AG04449 (cell line): ENCODE measurements at places on chromosomes 4 and X.

DNA sequence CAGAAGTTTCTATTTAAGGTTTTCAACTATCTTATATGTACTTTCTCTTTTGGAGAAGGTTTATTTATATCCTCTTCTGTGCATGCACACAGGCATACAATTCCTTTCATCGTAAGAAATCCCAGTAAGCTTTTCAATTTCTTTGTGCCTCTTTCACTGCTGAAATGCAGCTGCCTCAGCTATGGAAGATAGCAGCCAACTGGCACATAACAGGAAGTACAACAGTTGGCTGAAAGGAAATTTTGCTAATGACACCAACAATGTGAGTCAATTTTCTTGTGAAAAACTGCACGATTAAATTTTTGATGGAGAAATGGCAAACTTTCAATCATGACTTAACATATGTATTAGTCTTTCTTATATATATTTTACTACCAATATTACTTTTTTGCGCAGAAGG, 74.5 kb upstream of the PAQR3 start:
- no peak for DNase-seq

GRCh38 chr4:1024882-1025545, 13.6 kb downstream of the FGFRL1 start:
- DNase-seq = no peak

DNA sequence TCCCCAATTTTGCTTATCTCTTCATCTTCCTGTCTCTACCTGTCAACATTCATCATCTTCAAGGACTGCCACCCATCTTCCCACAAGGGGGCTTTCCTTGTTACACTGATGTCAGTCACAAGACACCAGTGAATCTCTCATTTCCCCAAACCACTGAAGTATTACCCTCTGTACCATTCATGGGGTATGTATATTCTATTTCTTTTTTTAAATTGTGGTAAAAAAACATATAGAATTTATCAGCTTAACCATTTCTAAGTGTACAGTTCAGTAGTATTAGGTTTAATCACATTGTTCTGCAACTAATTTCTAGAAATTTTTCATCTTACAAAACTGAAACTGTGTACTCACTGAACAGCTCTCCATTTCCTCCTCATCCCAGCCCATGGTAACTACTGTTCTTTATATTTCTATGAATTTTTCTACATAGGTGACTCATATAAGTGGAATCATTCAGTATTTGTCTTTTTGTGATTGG, 98.6 kb downstream of the LARP7 start:
- DNase-seq = no peak

GRCh38 chr4:38177035-38177546, 216.9 kb downstream of the PTTG2 start:
- DNase-seq = no peak

DNA sequence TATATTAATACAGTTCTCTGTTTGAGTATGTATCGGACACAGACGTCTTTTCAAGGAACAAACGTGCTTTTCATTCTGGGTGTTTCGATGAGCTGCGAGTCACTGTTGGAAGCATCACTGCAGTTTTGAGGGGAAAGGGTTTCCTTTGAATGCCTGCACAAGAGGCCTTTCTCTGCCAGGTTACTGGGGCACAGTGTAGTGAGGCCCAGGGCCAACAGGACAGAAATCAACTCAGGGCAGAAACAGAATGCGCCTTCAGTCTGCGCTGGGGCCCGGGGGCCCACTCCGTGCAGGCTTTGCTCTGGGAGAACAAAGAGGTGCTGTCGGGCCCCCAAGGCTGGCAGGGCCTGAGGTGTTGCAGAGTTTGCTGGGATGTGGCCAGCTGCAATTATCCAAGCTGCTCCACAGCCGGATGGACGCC, 2.3 kb upstream of the PPP2R3B start:
- no peak for DNase-seq

DNA sequence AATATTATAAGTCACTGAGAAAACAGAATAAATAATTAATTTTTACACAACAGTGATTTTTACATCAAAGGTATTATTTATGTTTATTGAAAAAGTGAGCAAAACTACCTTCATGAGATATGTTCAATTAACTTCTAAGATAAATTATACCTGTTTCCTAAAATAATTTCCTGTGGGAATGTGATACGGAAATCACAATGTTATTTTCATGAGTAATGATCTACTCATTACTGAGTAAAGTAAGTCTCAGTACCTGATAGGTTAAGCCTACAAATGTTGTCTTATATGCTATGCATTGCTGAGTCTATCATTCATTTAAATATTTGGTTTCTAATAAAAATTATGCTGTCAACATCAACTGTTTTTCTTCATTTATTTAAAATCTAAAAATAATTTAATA, 324.0 kb downstream of the STPG2 start:
- DNase-seq = no peak

- DNase-seq = no peak
Observed at GRCh38 chr4:99408346-99408745, 26.8 kb downstream of the ADH7 start.

DNA sequence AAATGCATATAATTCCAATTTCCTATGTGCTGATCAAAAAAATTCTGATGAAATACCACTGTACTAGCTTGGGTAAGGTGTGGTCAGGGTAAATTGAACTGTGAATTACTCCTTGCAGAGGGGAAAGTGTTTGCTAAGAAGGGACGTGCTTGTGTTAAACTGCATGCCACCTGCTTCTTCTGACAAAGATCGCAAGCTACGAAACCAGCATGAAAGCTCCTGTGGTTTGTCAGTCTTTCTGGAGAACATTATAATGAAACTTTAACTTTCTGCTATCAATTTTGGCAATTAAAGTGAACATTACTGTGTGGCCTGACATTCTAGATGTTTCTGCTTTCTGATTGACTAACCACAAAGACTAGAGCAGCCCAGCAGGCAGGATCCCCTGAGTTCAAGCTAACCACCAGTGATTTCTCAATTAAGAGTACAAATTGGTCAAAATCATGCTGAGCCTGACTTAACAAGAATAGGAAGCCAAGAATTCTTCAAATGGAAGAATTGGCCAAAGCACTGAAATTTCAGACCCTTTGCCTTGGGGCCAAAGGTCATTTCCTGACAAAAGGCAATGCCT, 239.0 kb downstream of the SLITRK2 start:
- no peak for DNase-seq

DNA sequence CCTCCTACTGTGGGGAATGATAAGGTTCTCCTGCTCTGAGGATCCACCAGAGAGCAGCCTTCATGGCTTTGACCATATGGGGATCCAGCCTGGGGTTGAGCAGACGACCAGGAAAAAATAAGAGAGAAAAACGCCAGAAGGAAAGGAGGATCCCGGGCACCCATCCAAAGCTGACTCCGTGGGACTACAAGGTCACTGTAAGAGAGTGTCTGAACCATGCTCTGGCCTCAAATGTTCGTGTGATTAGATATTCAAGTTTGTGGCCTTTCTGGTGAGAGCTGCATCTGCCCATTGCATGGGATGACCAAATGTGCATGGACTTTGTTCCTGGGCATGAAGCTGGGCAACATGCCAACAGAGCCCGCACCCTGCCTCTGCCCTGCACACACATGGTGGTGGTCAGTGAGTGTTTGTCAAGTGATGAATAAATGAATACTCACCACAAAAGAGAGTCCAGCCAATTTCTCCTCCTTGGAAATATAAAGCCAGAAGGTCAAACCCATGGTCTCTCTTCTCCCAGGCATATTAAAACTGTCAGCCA, 346.0 kb upstream of the GATB start:
- no peak for DNase-seq

DNA sequence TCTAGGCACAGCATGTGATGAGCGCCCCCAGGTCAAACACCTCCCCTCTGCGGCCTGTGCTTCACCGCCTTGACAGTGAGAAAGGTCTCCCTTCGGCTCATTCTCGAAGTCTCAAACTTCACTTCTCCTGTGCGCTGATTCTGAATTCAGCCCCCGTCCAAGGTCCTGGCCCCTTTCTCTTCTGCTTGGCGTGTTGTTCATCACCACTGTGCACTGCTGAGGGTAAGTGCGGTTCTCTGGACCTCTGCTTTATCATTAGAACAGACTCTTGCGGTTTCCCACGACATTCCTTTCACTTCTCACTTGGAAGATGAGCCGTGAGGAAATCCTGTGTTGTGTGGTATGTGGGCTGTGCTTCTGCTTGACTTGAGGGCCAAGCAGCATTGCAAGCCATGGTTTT, 11.9 kb downstream of the HTT-AS start:
- DNase-seq = peak; percentile 54

DNA sequence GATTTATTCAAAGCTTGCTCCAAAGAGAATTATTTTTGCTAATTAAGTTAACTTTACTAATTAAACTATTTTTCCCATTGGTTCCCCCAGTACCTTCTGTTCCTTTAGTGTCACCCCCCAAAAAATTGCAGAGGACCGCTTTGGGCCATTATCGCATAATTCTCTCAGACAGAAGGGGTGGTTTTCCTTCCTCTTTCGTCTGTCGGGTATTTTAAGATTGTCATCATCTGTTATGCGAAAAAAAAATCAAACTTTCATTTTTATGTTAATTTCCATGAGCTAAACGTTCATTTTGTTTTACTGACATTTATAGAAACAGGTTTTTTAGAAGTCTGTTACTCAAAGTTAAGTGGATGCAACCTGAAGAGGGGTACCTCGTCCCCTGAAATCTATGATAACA, 76.2 kb upstream of the DDX3X start:
- DNase-seq = no peak

- no peak for DNase-seq
Observed at GRCh38 chr4:63742882-63743281, 666.4 kb downstream of the TECRL start.

- DNase-seq = peak; percentile 99
Observed at GRCh38 chr4:113468165-113469022, 293.1 kb downstream of the CAMK2D start.

DNA sequence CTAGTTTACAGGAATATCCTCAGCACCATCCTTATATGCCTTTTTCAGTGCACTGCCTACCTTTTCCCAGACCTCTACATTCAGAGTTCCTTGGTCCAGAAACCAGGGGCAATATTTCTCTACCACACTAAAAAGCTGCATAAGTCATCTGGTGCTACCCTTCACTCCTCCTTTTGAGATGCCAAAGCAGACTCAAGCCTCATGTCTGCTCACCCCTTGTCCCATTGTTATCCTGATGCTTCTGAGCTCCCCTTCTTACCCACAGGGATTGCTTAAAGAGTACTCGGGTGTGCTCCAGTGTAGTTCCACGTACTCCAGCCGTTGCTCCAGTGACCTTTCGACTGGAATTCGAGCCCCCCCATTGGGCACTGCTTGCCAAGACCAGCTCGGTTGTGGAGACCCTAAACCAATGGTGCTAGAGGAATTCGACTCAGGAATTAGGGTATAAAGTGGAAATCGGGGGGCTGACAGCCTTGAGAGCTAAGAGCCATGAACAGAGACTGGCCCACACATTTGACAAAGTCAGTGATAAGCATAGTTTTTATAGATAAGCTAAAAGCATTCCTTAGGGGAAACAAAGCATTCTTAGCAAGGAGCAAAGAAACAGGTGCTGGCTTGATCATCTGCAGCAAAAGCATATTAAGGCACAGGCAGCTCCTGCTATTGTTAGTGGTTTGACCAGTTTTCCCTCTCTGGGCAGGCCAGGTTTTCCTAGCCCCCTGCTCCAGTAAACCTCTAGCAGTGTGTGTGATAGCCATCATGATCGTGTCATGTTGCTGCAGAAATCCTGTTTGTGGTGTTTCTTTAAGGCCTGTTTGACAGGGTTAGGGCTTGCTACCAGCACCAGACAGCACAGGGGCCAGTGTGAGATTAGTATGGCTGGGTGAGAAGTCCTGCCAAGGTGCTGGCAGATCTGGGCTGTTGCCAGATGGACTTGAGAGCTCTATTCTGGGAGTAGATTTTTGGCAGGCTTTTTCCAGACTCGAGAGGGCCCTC, 57.5 kb upstream of the WDR1 start:
- DNase-seq = no peak

DNA sequence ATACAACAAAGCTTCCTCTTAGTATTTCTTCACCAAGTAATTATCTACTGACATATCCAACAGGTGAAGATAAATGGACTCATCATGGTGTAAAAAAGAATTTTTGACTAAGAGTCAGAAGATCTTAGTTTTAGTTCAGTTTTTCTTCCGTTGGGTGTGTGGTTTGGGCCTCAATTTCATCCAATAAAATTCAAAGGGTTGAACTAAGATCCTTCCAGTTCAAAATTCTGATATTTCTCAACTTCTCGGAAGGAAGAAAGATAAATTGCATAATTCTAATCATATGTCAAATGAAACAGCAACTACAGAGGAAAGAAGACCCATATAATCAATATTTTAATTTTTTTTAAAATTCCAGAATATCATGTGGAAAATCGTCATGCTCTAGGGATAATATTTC, 192.7 kb downstream of the SPRY1 start:
- no peak for DNase-seq

DNA sequence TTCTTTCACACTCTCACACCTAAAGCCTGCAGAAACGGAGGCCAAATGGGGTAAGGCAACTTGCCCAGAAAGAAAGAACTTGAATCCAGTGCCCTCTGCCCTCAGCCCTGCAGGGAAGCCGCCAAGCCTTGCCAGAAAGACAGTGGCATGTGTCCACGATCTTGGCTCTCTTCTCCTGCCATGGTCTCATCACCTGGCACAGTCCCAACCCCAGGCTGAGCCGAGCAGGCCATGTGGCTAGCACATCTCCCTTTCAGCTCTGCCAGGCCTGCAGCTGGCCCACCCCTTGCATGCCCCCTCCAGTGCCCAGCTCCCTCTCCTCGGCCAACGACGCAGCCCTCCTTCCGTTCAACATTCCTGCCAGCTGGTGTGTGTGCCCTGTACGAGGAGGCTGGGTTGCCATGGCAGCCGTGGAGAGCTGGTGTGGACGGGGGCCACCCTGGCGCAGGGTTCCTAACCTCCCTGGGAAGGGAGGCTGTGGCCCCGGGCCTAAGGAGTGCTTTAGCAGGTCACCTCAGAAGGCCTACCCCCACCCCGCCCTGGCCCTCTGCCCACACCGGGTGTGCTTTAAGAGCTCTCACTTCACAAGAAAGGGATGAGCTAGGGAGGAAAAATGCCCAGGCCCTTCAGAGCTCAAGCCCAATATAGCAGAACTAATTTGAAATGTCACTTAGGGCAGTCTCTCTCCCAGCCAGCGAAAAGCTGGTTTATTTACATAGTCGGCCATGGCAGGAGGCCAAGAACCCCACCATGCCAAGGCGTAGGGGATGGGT, 73.0 kb upstream of the PJA1 start:
- DNase-seq = no peak

- no peak for DNase-seq
Observed at GRCh38 chrX:78527818-78528217, 131.3 kb downstream of the RTL3 start.

DNA sequence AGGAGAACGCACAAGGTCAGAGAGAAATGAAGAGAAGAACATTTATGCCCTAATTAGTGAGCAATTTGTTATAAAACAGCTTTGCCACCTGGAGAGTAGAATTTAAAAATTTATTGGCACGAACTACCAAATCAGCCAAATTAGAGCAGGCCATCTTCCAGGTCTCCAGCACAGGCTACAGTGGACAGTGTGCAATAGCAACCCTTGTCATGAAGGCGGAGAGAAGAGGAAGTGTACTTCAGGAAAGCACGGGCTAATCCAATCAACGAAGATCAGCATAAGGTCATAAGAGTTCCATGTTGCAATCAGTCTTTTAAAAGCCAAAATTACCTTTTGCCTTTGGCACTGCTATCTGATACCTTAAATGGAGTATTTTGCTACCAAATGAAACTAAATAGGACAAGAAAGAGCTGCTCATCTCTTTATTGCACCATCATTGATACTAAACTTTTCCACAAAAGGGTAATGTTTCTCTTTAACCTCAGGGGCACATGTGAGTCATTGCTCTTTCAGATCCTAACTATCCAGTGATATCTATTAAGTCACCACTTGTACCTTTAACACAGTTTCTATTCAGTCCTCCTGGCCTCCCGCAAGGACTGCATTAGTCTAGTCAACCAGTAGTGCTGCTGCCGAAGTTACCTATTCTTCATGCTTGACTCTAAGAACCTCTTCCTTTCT, 19.9 kb downstream of the ANK2 start:
- no peak for DNase-seq
